ENCODE measurements at places on chromosomes 3 and 15.

DNA sequence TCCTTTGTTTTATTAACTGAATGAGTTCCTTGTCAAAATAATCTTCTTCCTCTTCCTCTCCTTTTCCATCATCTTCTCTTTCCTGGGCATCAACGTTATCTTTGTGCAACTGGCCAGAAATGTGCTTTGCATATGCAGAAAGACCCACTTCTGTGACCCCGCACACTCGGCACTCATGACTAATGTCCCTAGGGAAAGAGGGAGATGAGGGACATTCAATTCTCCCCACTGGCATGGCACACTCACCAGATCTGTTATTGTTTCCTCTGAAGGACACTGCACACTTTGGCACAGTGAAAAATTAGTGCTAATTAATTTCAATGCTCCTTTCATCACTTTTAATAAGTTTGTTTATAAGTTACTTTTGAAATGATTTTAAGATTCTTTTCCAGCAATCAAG, 34.0 kb downstream of the ZNF106 start:
- DNase-seq, result no peak

GRCh38 chr3:118354556-118354955, 680.1 kb downstream of the IGSF11 start:
- DNase-seq, result no peak

- no peak for DNase-seq
Measured at GRCh38 chr15:44598066-44598465, 61.1 kb downstream of the EIF3J start.

GRCh38 chr3:127613406-127613805, 15.2 kb downstream of the MCM2 start:
- DNase-seq, result no peak

DNA sequence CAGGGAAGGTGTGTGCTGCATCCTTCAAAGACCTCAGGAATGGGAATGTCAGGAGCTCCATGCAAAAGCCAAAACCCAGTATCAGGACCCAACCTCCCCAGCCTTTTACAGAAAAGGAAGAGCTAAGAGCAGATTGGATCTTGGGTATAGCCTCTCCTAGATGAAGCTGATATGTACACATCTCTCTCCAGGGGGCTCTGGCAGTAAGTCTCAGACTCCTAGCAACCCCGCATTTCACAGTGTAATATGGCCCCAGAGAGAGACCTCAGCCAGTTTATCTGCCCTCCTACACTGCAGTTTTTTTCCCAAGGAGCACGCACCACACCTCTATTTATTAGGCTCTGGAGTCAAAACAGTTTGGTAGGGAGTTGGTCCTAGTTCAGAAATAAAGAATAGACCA, 88.2 kb downstream of the RBPMS2 start:
- no peak for DNase-seq

GRCh38 chr3:174216946-174217718, 642.0 kb upstream of the NAALADL2 start:
- no peak for DNase-seq

- no peak for DNase-seq
Measured at GRCh38 chr3:102750322-102750721, 315.5 kb downstream of the ZPLD1 start.

DNA sequence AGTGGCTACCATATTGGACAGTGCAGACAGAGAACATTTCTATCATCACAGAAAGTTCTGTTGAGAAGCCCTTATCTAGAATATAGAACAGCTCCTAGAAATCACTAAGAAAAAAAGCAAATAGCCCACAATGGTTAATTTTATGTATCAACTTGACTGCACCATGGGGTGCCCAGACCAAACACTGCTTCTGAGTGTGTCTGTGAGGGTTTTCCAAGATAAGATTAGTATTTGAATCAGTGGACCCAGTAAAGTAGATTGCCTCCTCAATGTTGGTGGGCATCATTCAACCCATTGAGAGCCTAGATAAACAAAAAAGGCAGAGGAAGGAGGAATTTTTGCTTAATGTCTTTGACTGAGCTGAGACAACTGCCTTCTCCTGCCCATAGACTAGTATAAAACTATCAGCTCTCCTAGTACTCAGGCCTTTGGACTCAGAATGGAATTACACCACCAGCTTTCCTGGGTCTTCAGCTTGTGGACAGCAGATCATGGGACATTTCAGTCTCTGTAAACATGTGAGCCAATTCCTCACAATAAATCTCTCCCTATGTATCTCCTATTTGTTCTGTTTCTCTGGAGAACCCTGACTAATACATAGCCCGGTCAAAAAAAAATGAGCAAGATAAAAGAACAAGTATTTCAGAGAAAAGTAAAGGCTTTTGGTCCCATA, 55.9 kb upstream of the OXTR start:
- DNase-seq, result no peak

DNA sequence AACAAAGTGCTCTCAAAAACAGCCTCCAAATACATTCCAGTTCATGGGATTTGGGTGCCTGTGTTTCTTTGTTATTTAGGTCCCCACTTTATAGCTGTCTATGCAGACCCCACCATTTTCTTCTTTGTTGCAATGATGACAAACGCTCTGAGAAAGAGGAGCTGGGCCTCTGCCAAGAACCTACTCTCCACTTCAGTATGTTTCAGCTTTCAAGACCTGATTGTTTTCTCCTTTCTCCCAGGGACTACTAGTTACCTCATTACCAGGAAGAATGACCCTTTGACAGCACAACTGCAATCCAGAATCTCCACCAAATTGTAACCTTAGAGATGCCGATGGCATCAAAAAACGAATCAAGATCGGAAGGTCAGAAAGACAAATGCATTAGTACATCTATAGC, 236.8 kb downstream of the MEIS2 start:
- DNase-seq, result no peak

DNA sequence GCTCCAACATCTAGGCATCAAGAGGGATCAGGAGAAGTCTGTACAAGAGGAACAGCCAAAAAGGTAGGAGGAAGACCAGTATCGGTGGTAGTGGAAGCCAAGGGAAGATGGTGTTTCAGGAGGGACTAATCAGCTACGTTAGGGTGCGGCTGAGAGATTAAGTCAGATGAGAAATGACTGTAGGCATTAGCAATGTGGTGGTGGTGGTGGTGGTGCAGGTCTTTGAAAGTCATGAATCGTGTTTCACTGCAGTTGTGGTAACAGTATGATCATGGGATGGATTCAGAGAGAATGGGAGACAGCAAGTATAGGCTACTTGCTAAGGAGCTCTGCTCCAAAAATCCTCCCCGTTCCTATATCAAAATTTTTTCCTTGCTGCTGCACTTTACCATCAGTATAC, 35.5 kb downstream of the ASTE1 start:
- no peak for DNase-seq

Measured in midbrain (tissue), 1 donor.